ENCODE measurements at places on chromosomes 6 and 20. TPM values are rescaled to one million over a fixed set of nuclear protein-coding genes. Genes with fewer than 3 reads are reported as not detected.
A peak's percentile ranks its signal among the peaks of the same experiment; 100 is the strongest.

GRCh38 chr6:135212020-135212806, 31.1 kb downstream of the MYB start:
- peak; percentile 39 for DNase-seq

GRCh38 chr6:140105857-140106256, 731.4 kb upstream of the CITED2 start:
- DNase-seq: no peak

GRCh38 chr20:25571240-25571639, 14.1 kb downstream of the NINL start:
- no peak for DNase-seq

DNA sequence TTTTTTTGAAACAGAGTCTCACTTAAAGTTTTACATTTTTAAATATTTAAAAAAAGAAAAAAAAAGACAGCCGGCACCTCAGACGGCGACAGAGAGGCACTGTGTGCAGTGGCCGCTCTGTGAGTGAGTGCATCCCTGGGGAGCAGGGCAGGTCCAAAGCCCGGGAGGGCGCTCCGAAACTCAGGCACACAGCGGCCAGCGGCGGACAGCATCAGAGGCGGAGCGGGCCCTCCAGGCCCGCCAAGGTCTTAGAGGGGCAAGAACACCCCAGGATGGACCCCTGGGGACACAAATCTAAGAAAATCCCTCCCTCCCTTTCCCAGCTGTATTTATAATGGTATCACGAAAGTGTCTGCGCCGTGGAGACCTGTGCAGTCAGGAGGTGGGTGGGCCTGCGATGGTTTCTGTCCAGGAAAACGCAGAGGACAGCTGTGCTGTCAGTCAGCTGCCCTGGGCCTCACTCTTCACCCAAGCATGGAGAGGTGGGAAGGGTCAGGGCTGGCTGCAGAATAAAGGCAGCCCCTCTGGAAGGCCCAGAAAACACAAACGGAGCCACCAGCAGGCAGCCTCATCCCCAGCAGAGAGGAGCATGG, 43.8 kb downstream of the TAF4 start:
- no peak for DNase-seq

GRCh38 chr6:156731396-156731795, 45.8 kb upstream of the ARID1B start:
- peak; percentile 19 for DNase-seq

GRCh38 chr6:40910260-40910893, 128.6 kb downstream of the UNC5CL start:
- no peak for DNase-seq

DNA sequence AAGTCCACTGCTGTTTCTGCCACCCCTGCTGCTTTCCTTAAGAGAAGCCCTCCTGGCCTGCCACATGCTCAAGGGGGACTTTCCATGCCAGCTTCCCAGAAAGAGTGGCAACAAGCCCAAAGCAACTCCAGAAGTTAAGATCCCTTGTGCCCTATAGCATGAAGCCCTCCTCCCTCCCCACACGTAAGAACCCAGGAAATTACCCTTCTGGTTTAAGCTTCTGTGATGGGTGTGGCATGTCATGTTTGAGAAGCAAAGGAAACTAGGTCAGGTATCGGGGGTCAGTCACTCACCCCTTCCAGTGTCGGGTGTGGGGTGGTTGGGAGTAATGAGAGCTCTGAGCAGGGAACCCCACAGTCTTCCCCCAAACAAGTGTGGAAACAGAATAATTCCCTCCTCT, 196.1 kb downstream of the LRFN2 start:
- DNase-seq: no peak

DNA sequence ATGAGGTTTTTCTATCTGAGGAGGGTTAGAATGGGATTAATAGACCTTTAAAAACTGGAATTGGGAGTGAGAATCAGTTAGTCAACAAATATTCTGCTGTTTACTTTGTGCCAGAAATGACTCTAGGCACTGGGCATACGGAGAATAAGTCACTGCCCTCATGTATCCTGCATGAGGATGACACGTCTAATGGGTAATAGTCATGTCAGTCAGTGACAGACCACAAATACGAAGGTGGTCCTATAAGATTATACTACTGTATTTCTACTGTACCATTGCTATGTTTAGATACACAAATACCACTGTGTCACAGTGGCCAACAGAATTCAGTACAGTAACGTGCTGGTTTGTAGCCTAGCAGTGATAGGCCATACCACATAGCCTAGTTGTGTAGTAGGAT, 30.7 kb downstream of the ZFAND3 start:
- DNase-seq: no peak

The SAYSD1 gene
- polyA plus RNA-seq: 9.7 TPM

Measured in BJ (cell line).